ENCODE measurements at places on chromosomes 16 and 17.
A peak's percentile ranks its signal among the peaks of the same experiment; 100 is the strongest.

DNA sequence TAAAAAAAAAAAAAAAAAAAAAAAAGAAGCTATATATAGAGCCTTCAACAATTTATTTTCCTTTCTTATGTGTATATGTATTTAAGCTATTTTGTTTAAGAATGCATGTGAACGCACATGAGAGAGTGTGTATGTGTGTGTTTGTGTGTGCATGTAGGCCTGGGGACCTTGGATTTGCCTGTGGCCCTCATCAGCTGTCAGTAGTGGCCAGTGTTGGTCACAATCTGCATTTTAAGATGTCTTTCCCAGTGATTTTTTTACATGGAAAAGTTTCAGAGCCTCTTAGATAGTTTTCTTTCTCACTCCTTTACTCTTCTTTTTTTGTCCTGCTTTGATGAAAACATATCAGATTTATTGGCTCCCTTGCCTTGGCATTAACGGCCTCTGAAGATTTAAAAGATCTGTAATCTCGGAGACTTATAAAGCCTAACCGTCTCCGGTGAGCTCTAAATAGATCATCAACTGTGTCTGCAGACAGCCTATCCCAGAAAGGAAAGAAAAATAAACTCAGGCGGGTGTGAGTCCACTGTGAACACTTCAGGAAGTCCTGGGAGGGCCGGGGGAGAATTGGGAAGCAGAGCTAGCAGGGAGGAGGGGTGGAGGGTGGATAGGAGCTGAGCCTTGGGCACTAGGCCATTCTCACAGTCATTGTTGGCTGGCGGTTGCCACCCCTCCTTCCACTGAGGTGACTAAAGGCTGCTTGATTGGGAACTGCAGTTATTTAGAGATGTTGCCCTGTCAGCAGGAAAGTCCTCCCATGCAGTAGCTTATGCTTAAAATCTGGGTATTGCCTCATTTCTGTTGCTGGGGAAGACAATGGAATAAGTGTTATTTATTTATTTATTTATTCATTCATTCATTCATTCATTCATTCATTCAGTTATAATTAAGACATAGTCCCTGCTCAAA is 86.8 kb downstream of the WWP2 start:
- DNase-seq: peak; percentile 53

- DNase-seq: no peak
These were observed 5.1 kb downstream of the TSPOAP1 start for GRCh38 chr17:58323366-58324055.

DNA sequence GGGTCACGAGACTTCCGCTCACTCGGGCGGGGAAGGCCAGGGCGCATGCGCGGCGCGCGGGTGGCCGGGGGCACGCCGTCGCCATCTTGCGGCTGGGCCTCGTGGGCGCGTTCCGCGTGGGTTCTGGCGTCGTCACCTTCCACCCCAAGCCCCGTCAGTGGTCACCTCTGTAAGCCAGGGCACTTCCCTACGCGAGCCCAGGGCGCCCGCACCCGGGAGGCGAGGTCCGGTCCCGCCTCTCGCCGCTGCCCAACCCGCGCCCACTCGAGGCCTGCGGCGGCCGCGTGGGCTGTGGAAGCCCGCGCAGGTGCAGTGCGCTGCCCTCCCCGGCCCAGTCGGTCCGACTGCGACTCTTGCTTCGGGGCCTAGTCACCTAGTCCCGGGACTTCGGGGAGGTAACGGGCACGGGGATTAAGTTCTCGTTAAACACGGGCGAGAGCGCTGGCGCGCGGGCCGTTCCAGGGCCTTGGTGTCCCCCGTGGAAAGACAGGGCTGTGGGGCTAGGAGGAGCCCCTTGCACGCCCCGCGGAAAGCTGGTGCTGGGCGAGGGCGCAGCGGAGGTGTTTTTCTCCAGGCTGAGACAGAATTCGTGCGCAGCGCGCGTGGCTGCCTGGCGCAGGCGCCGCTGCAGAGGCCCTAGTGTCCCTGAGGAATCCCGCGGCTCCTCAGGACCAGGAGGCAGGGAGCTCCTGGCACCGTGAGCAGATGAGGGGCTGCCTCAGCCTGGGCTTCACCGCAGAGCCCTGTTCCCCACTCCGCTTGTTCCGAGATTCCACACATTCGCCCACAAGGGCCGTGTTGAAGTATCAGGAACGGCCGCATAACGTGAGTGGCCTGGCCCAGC is 472 bp upstream of the ARHGDIA start:
- DNase-seq: peak; percentile 88

DNA sequence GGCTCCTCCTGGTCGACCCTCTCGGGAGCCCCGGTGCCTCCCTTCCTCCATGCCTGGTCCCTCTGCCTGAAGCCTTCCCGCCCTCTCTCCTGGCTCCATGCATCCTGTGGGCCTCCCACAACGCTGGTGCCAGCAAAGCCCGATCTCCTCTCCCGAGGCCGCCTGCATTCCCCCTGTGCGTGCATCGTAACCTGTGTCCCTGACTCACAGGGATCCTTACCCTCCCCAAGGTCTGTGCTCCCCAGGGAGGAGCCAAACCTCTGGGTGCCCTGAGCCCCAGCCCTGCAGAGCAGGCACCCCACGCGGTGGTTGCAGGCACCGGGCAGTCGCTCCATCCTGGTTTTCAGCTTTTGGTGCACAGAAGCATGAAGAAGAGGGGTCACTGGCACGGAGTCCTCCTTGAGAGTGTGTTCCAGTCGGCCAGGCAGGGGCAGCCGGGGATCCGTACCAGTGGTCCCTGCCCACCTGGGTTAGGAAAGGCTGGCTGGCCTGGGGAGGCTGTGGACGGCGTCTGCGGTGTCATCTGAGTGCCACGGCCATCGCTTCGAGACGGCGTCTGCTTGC is 1.8 kb upstream of the ENPP7 start:
- DNase-seq: no peak

GRCh38 chr17:40467281-40467867 is 24.1 kb downstream of the IGFBP4 start:
- no peak for DNase-seq

GRCh38 chr16:5006348-5007193 is 27.2 kb downstream of the NAGPA start:
- no peak for DNase-seq

- DNase-seq: no peak
These were observed 26.9 kb upstream of the PABPN1L start for GRCh38 chr16:88893127-88893968.

GRCh38 chr16:80503107-80503506 is 37.7 kb upstream of the DYNLRB2 start:
- no peak for DNase-seq

DNA sequence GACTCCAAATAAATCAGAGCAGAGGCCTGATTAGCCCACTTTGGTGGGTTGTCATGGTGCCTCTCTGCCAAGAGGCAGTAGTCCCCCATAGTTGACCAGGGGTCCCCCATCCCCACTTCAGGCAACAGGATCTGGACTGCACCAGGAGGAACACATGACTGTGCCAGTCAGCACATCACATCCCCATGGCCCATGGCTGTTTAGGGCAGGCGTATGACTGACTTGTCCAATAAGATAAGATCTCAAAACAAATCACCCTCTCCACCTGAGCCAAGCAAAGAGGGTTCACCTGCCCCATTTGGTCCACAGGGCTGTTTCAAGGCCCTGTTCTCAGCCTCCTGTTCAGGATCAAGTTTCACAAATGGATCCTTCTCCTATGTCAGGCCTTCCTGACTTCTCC is 93.3 kb downstream of the C16orf78 start:
- no peak for DNase-seq

GRCh38 chr17:67052720-67053437 is 8.5 kb downstream of the CACNG1 start:
- no peak for DNase-seq

DNA sequence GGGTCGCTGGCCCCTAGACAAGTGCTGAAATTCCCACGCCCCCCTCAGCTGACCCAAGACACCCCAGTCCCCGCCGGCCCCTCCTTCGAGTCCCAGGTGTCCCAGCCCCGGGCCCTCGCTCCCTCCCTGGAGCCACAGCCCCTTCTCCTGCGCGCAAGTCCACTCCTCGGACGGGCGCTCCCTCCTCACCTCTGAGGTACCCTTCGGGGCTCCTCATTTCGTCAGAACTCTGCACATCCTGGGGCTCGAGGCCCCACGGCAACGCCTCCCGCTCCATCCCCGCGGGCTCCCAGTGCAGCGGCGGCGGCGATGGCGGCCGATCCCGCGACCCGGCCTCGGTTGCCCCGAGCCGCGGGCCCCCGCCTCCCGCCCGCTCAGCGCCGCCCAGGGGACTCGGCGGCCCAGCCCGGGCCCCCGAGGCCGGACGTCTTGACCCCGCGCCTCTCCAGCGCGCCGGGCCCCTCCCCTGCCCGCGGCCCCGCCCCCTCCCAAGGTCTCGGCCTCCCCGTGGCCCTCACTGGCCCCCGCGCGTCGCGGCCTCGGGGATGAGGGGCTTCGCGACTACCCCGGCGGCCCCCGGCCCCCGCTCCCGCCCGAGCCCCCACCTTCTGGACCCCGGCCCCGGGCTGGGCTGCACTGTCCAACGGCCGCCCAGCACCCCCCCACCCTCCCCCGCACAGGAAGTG is at the start of gene ZNF768:
Gene ZNF768 (minus strand): TSS at position 430 of the 686 bp plus-strand sequence. CDS start 153 bp downstream, at position 277.
- DNase-seq: no peak

GRCh38 chr17:41367426-41368075 is 2.1 kb downstream of the KRT33B start:
- DNase-seq: no peak

- DNase-seq: peak; percentile 42
These were observed 15.5 kb upstream of the TFAP4 start for GRCh38 chr16:4288148-4288921.

GRCh38 chr17:64103391-64104364 is 26.3 kb downstream of the ERN1 start:
- no peak for DNase-seq

DNA sequence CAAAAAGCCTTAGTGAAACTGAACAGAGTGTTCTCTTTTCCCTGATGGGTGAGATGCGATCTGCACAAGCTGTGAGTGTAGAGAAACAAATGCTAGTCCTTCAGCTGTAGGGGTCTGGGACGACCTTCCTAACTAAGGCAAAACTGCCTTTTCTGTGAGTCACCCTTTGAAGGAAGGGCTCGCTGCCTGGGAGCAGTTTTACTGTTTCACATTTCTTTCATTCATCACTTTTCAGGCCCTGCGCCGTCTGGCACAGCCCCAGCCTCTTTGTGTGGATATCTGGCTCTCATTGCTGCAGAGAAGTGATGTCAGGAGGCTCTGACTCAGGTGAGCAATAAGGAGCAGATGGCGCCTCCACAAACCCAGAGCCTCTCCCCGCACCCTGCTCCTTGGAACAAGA is 57.4 kb downstream of the HS3ST3A1 start:
- no peak for DNase-seq

DNA sequence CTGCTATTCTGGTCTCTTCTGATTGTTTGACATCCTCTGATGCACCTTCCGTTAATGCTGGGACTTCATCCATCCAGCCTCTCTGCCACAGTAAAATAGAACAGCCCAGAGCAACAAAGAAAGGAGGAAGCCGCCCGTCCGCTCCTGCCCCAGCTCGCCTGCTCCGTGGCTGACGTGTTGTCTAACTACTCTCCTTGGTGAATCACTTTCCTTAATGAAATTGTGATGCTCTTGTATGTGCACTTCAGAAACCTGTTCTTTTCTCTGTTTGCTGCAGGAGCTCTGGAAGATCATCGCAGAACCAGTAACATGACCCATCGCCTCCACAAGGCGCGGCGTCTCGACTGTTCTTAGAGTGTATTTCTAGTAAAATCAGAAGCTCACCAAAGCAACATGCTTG is 24.3 kb downstream of the METTL22 start:
- DNase-seq: no peak

GRCh38 chr16:82301146-82301755 is 131.2 kb upstream of the MPHOSPH6 start:
- DNase-seq: no peak

GRCh38 chr16:53605831-53606400 is 97.7 kb downstream of the RPGRIP1L start:
- no peak for DNase-seq

DNA sequence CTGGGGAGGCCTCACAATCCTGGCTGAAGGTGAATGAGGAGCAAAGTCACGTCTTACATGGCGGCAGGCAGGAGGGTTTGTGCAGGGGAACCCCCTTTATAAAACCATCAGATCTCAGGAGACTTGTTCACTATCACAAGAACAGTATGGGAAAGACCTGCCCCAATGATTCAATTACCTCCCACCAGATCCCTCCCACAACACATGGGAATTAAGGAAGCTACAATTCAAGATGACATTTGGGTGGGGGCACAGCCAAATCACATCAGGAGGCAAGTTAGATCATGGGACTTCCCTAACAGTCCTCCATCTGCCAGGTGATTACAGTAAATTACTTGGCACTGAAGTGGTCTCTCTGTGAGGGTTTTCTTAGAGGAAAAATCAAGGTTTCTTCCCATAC is 5.3 kb downstream of the TMEM114 start:
- no peak for DNase-seq

DNA sequence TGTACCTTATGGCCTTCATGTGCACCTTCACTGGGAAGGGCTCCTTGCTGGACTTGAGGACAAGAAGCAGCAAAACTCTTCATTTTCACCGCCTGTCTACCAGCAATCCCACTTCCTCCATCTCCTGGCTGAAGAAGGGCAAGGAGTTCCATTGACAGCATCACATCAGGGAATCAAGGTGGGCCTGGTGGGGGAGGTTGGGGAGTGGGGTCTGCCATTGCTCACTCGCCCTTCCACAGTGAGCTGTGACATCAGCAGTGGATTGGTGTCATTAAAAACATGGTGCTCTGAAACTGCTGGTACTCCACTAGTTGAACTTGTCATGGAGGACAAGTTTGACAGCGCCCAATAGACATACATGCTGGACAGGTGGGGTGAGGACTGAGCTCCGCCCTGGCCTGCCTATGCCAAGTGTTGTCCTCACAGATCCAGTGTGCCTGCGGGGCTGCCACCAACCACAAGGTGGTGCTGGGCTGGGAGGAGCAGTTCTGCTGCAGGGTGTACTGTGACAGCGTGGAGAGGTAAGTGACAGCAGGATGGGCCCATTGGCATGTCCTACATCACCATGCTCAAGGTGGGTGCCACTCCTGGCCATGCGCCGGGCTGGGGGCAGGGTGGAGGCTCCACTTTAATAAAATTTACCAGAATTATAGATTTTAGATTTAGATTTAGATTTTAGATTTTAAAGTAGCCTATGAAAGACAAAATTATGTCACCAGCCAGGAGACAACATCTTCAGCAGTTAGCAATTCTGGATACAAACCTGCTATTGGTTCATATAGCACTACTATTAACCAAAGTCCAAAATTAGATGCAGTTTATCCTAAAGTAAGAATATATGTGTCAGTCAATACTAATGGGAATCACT is 1729.1 kb downstream of the TP53TG3F start:
- no peak for DNase-seq

GRCh38 chr16:67860589-67861398 is 12.1 kb upstream of the EDC4 start:
- DNase-seq: no peak

- no peak for DNase-seq
These were observed 411.0 kb downstream of the WWOX start for GRCh38 chr16:78510496-78510895.

DNA sequence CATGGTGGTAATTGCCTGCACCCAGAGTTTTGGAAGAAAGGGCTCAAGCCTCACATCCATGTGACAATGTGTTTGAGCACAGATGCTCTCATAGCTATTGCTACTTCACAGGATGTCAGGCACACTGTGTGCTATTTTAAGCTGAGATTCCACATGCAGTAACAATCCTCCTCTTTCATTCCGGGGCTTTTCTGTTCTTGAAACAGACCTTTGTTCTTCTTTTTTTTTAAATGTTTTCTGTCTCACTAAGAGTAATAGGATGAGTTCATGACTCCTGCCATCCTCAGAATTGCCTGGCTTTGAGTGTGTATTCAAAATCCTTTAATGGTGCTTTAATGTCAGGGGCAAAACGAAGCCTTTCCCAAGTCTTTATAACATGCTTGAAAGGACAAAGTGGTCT is 198.9 kb downstream of the ABCC12 start:
- no peak for DNase-seq

- DNase-seq: no peak
These were observed 152.5 kb downstream of the XYLT1 start for GRCh38 chr16:17318238-17318637.
